ENCODE measurements at places on chromosomes 11 and 22. TPM values are rescaled to one million over a fixed set of nuclear protein-coding genes. Genes with fewer than 3 reads are reported as not detected.

RAPSN gene
- total RNA-seq, result 0.50 TPM

ST14 gene
- 0.30 TPM for total RNA-seq

MN1 gene
- 19.0 TPM for total RNA-seq

DNA sequence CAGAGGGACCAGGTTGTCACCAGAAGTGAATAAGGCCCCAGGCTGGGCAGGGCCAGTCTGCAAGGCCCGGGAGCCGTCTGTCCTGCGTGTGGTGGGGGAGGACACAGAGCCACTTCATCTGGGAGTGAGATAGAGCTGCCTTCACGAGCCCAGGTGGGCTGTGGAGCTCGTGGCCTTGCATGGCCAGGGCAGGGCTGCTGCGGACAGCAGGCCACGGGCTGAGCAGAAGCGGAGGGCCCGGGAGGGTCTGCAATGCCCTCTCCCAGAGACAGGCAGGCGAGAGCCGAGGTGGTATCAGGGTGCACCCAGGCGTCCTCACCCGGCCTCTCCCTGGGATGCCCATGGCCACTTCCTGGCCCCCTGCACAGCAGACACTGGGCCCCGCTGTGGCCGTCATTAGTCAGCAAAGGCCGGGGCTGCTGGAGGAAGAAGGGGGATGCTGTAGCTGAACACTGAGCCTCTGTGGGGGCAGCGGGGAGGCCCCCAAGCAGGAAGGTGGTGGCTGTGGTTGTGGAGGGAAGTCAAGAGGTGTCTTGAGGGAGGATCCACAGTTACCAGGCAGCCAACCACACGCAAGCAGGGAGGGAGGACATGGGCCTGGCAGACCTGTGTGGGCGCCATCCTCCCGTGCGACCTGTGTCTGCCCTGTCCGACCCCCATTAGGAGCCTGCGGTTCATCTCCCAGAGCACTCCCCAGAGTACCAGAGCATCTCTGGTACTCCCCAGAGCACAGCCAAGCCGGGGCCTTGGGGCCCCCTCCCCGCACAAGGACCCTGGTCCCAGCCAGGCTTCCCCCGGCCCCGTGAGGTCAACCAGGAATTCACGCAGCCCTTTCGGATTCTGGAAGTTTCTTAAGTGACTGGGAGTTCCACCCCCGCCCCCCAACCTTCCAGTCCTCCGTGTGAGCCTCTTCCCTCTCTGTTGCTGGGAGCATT lies 1109.5 kb downstream of the BRD1 start:
- no peak for DNase-seq

GRCh38 chr22:37556710-37557109 lies 3.6 kb upstream of the CDC42EP1 start:
- no peak for DNase-seq

- no peak for DNase-seq
Observed at GRCh38 chr11:101825531-101825930, 89.3 kb upstream of the CEP126 start.
